ENCODE measurements at places on chromosomes 16 and 17.

DNA sequence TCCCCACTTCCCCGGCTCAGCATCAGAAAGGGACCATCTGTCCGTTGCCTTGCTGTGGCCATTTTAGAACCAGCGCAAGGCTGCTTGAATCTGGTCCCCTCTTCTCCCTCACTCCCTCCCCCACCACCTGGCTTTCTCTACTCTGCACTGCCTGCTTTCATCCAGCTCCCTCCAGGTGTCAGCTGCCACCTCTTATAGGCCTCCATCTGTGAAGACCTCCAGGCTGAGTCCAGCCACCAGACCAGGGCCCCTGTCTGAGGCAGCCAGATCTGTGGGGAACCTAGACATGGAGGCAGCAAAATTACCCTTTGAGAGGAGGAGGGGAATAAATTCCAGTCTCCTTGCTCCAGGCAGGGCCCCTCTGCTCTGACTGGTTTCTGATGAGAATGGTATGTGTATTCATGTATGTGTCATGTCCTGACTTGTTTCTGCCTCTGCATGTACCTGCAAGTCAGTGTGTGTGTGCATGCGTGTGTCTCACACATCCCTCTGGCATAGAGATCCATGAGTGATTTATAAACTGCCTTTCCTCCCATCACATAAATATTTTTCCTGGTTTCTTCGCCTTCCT lies 21.1 kb downstream of the MINK1 start:
- peak; percentile 19 for DNase-seq

GRCh38 chr17:19533718-19534561 lies at the start of gene SLC47A1:
TSS of gene SLC47A1 (plus strand) at chr17:19533854. CDS start at chr17:19533940, 86 bp downstream.
- DNase-seq: no peak

DNA sequence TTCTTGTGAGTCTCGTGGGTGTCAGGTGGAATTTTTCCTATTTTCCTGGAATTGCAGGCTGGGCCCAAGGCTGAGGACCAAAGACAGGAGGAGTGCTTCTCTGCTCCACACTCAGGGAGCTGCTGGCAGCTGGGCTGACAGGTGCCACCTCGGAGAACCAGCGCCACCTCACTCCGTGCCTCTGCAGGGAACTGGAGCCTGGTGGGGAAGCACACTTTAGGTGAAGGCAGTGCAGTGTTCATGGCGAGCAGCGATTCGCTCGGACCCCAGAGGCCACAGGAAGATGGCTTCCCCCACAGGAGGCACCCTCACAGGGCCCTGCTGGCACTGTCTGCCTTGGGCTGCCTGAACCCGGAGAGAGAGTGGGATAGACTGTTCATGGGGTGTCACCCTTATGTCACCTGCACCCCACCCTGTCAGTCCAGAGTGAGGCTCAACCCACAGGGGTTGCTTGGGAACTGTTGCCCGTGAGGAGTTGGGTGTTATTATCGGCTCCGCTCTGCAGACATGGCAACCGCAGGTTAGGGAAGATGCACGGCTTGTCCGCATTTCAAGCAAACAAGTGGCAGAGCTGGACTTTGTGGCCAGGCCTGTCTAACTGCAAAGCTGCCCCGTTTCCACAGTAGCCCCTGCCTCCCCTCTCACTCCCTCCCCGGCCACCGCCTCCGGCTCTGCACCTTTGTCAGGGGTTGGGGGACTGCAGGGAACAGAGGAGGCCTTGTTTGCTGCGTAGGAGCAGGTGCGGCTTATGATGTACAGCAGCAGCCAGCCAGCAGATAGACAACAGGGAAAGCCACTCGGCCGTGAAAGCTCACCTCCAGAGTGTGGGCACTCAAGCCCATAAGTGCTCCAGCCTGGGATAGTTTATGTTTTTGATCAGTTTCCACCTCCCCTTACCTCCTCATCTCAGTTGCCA lies 15.5 kb downstream of the TBC1D24 start:
- DNase-seq: no peak

- DNase-seq: peak; percentile 98
Observed at GRCh38 chr16:75304521-75305363, 53.3 kb upstream of the BCAR1 start.

- no peak for DNase-seq
Observed at GRCh38 chr17:81379523-81379942, 15.7 kb upstream of the BAHCC1 start.

GRCh38 chr16:10308305-10309193 lies 77.3 kb upstream of the ATF7IP2 start:
- DNase-seq: no peak

- DNase-seq: peak; percentile 52
Observed at GRCh38 chr16:12674071-12674470, 129.6 kb downstream of the CPPED1 start.

GRCh38 chr16:11794996-11795886 lies 1.8 kb downstream of the ZC3H7A start:
- peak; percentile 41 for DNase-seq

DNA sequence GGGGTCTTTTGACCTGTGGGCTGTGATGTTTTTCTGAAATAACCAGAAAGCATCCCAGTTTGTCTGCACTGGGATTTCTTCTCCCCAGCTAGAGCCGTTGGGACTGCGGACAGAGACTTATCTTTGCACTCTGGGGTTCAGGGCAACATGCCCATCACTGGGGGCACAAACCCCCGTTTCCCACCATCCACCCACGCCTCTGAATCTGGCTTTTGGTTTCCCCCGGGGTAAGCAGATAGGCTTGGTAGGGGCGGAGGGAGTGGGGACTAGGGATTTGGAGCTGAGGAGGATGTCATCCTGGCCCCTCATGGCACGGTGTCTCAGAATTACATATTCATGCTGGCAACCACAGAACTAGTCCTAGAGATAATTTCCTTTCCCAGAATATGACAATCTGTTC lies 68.6 kb downstream of the CCDC182 start:
- no peak for DNase-seq

DNA sequence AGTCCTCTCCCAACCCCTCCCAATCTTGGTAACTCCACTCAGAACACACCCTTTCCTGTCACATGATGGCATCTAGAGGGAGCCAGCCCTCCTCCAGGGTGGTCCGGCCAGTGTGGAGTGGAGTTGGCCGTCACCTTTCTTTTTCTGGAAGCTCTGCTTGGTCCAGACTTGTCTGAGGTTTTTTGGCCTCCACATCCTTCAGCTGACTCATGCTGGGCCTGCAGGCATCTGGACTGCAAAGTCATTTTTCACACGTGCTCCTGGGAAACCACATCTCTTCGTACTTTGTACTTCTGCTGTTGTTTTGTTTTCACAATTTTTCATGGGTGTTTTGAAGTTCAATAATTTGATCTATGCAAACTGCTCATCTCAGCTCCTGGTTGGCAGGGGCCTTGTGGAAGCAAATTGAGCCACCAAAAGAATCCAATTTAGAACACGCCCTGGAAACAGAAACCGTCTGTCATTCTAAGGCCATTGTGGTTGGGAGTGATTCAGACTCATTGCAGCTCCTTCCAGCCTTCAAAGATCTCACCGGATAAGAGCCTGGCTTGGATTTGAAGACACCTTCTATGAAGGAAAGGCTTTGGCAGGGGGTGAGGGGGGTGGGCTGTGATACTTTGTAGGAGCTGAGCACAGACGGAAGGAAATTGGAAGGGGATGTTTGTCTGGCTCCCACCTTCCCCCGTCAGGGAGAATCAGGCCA lies 42.4 kb upstream of the NF1 start:
- peak; percentile 98 for DNase-seq

DNA sequence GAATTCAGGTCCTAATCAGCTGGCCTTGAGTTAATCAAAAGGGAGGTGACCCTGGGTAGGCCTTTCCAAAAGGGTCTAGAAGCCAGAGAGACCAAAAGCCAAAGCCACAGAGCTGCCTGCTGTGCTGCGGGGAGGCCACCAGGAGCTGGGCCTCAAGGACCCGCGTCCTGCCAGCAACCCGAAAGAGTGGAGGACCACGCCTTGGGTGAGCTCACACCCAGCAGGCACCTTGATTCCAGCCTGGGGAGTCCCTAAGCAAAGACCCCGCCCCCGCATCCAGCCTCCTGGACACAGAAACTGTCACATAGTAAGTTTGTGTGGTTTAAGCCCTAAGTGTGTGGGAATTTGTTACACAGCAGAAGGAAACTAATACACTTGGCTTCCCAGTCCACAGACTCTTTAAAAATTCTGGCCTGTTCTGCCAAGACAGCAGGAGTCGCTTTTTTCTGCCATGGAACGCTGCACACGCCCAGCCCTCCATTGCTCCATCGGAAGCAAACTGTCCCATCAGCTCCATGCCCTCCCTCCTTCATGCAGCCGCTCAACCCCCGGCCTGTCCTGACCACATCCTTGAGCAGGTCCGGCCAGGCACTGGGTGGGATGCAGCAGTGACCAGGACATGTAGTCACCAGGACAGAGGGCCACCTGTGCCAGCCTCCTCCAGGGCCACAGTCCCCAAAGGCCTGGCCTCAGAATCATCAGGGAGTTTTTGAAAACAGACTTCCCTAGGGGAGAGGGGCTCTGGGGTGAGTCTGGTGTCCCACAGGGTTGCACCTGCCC lies 20.9 kb upstream of the RASD1 start:
- DNase-seq: no peak

- DNase-seq: no peak
Observed at GRCh38 chr17:45156242-45156641, 5.4 kb upstream of the HEXIM2 start.

GRCh38 chr17:33137426-33137825 lies 145.8 kb downstream of the SPACA3 start:
- DNase-seq: no peak

DNA sequence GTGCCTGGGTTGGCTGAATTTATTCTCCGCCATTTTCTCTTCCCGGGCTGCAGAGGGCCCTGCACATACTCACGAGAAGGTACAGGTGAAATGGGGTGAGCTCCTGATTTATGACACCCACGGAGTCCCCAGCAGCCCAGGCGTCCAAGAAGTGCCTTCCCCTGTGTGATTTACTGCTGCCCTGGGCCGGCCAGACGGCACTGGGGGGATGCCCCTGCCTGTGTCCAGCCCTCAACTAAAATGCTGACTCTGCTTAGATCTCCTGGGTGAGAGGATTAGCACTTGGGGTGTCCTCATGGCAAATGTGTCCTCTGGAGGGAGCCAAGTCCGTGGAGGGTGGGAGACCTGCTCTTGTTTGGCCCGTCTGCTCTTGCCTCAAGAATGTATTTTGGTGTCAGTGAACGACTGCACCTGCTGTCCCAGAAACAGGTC lies 132.4 kb downstream of the MAF start:
- no peak for DNase-seq

GRCh38 chr17:61813211-61813610 lies 50.1 kb downstream of the BRIP1 start:
- DNase-seq: no peak

- peak; percentile 22 for DNase-seq
Observed at GRCh38 chr16:1182950-1183907, 30.3 kb downstream of the CACNA1H start.

DNA sequence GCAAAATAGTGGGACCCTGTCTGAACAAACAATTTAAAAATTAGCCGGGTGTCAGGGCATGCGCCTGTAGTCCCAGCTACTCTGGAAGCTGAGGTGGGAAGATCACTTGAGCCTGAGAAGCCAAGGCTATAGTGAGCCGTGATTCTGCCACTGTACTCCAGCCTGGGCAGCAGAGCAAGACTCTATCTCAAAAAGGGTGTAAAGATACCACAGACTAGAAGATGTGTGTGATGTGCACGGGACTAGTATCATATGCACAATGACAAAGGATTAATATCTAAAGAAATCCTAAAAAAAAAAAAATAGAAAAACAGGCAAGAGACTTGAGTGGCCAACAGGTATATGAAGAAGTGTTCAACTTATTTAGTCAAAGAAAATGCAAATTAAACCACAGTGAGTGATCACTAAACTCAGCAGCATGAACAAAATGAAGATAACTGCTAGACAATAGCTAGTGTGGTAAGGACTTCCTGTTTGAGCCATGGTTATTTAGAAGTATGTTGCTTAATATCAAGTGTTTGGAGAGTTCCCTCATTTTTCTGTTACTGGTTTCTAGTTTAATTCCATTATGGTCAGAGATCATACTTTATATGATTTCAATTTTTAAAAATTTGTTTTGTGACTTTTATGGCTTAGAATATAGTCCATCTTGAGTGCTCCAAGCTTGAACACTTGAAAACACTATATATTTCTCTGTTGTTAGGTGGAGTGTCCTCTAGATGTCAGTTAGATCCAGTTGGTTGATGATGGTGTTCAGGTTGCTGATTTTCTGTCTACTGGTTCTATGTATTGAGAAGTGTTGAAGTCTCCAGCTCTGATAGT lies 14.7 kb upstream of the SLX4 start:
- no peak for DNase-seq

DNA sequence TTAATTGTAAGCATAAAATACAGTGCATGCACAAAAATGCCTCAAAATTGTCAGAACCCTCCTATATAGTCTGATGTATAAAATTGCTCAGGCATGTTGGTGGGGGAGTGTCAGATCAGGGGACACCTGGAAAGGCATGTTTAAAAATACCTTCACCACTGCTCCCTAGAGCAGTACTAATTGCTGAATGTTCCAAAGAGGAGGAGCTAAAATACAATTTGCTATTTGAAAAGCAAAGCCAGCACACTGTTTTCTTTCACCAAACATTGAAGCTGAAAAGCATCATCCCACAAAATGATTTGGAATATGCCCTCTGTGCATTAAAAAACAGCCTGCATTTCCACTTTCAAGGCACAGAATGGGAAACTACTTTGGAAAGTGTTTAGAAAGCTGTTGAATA lies 2.6 kb downstream of the ADAMTS18 start:
- DNase-seq: no peak

DNA sequence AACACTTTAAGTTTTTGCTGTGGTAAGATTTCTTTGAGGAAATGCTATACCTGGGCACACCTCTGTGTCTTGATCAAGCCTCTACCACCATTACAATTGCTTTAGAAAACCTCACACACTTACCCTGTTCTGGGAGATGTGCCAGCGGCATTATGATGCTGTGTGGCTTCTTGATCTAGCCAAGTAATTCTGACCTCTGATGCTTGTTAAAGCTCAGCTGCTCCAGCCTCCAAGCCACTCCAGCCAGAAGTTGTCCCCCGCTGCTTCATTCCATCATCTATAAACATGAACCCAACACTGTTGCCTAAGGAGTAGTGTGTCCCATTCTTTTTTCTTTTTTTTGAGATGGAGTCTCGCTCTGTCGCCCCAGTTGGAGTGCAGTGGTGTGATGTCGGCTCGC lies 60.1 kb downstream of the CYLD start:
- DNase-seq: peak; percentile 49

DNA sequence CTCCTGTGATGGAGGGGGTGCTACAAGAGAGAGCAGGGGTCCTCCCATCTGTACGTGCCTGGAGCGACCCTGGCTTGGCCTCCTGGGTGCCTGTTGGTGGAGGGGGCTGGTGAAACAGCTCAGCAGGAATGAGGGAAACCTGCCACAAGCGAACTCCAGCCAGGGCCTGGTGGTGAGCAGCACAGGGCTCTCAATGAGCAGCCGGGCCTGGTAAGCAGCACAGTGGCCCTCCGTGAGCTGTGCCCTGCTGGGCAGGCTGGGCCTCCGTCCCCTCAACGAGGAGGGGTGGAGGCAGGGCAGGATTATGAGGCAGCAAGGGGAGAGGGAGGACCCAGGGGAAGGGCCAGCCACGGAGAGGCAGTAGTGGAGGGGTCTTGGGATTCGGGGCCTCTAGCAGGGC lies 101.9 kb downstream of the SDK2 start:
- no peak for DNase-seq

- no peak for DNase-seq
Observed at GRCh38 chr16:66857437-66857836, 13.2 kb downstream of the CA7 start.

DNA sequence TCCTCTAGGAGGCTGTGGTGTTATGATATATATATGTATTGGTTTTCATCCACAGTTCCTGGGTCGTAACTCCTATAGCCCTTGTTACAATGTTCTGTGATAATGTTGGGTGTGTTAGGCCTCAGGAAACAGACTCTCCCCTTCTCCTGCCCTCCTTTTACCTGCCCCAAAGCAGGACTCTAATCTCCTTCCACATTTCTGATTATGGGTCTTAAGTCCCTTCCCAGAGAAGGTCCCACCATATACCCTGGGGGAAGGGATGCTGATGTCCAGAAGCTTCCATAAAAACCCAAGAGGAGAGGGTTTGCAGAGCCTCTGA lies 450 bp upstream of the C1QBP start:
- DNase-seq: no peak
